ENCODE measurements at places on chromosomes 2 and 18.

DNA sequence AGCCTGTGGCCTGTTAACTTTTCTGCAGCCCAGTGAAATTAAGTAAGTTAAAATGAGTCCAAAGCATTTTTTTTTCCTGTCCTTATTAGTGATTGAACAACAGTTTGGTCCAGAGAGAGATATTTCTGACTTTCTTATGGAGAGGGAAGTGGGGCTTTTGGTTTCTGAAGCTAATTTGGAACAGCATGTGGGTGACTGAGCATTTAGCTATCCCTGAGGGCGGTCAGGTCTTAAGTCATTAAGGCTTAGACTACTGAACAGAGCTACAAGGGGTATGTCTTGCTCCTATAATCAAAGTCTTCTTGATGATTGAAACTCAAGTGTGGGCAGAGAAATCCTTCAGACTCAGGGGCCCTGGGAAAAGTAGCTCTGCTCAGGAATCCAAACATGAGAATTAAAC is 14.0 kb downstream of the ARHGAP25 start:
- no peak for DNase-seq

- no peak for DNase-seq
These were observed 21.5 kb downstream of the GPR155 start for GRCh38 chr2:174465327-174465726.

GRCh38 chr2:205066081-205066480 is 520.8 kb downstream of the PARD3B start:
- DNase-seq, result no peak

DNA sequence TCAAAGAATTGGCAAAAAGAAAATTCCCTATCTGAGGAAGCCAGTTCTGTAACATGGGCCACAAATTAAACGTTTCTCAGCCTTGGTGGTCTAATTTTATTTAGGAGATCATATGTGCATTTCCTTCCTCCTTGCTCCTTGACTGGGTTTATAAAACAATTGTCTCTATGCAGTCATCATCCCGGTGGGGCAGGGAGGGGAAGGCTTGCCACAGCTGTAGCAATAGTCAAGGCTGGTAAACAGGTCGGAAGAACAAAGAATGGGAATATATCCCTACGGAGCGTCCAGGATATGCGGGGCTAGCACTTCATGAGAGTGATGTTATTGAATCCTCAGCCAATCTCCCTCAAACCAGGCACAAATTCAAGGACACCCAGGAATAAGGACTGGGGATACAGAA is 143.8 kb downstream of the RNF152 start:
- DNase-seq, result no peak

DNA sequence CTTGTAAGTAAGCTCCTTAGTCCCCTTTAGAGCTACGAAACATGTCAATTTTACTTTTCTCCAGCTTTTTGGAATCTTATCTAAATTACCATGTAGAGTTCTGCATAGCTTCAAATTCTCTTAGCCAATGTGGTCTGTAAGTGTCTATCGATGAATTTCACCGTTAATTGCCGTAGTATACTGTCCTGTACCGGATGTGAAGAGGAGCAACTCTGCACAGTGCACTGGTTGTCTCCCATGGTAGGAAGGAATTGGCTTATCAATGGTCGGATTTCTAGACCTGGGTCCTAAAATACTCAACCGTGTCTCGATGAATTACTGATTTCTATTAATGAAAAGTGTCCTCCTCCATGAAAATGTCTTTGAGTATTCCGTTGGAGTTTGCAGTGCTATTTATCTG is 1.9 kb downstream of the NOP58 start:
- no peak for DNase-seq

DNA sequence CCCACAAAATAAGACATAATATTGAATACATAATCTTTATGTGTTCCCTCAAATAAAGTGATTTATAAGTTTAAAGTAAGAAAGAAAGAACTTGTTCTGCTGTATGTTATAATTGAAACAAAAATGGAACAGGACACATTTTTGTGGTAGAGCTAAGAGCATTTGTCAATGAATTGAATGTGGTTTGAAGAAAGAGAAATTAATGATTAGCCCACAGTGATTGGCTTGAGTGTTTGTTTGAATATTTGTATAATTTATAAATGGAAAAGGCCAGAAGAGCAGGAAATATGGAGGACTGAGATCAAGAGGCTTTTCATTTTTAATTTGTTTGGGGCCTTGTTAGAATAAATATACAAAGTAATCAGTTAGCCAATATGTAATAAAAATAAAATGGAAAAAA is 395.1 kb upstream of the CDH19 start:
- no peak for DNase-seq

GRCh38 chr2:171772373-171772772 is 85.1 kb downstream of the DYNC1I2 start:
- no peak for DNase-seq

DNA sequence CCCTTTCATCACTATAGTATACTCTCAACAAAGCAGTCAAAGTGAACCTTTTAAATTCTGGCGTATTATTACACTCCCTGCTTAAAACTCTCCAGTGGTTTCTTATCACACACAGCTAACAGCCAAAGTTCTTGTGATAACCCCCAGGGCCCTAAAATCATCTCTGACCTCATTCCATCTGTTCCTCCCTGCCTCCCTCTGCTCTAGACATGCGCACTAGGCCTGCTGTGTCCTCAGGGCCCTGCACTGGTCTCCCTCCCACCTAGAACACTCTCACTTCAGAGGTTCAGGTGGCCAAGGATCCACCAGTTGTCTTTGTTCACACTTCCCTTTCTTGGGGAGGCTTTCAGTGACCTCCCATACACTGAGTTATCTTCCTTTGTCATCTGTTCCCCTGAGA is 603.4 kb downstream of the DSC3 start:
- DNase-seq, result no peak

GRCh38 chr18:9211955-9212354 is 75.4 kb downstream of the ANKRD12 start:
- DNase-seq, result no peak

- DNase-seq, result no peak
These were observed 119.7 kb upstream of the XIRP2 start for GRCh38 chr2:166768393-166769123.

- no peak for DNase-seq
These were observed 106.9 kb upstream of the GPC1 start for GRCh38 chr2:240328526-240328925.

DNA sequence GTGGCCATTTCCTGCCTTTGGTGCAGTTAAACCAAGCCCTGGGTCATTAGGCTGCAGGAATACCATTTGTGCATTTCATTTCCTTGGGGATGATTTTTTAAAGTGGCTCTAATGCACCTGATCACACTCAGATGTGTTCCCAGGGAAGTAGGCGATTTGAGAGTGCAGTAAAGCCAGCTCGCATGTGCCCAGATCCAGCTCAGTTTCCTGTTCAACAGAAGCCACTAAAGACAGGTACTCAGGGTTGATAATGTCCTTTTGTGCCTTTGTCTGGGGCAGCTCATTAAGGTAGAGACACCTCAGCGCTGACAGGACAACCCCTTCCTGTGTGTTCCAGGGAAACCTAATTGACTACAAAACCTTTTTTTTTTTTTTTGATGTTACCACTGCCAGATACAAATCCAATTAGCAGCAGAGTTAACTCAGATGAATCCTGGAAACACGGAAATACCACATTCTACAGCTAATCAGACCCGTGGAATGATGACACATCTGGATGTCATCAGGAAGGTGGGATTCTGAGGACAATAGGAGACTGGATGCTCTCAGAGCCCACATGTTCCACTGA is 15.2 kb upstream of the CHRNA1 start:
- no peak for DNase-seq

DNA sequence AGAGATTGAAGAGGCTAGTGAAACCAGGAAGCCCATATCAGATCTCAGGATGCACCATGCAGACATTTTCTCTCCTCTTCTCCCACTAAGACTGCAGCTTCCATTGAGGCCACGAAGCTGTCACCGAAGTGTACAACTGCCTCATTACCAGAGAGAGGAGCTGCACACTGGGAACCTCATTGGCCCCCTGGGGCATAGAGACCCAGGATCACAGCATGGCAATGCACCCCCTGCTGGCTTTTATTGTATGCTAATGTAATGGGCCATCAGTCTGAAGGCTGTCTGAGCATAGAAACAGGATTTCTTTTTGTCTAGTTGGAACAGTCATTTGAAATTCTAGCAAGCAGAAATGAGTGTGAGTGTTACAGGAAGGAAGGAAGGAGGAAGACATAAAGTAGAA is 861.6 kb upstream of the CELF4 start:
- no peak for DNase-seq

DNA sequence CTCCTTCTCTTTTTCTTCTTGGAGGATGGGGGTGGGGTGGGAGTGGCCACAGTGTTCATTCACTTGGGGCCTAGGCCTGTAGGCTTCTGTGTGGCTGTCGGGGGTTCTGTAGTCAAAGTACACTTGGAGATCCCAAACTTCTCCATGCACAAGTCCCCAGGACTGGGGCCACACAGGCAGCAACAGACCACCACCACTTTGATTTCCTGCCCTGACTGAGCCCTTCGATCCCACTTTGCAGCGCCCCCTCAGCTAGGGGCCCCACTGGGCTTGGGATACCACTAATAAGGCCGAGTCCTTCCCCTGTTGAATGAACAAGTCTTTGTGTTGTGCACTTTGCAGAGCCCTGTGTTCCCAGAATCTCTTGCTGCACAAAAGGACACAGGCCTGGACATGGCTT is 5.5 kb upstream of the TEX51 start:
- DNase-seq, result no peak

DNA sequence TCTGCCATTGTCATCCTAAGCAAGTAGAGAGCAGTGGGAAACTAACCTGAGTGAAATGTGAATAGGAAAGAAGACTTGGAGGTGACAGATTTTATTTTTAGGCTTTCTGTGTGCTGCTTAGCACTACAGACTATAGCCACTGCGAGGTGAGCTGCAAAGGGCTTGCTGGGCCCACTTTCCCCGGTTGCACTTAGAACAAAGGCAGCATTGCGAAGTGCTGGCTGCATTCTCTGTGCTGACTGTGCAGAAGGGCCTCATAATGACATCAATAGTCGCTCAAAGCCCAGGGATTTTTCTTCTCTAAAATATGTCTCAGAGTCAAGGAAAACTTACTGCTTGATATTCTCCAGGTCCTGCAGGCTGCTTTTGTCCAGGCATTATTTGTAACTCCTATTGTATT is 592.1 kb downstream of the TDRD15 start:
- no peak for DNase-seq

- DNase-seq, result no peak
These were observed 27.4 kb upstream of the MRO start for GRCh38 chr18:50847192-50847591.

- no peak for DNase-seq
These were observed 5.4 kb upstream of the NCKAP5 start for GRCh38 chr2:133573491-133574162.

DNA sequence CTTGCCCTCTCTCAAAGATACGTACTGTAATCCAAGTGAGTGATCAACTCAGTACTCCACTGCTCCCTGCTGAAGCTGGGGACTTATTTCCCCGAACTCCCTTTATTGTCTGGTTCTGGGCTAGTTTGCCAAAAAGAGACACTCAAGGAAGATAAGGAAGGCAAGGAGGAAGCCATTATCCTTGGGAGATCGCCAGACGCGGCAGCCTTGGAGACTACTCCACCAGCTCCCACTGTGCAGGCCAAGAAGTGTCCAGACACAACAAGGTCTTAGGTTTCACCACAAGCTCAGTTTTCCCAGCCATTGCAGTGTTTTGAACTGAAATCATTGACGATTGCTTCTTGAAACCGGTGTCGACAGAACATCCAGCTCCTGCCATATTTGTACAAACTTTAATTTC is 439.6 kb upstream of the UBE2E3 start:
- no peak for DNase-seq

GRCh38 chr18:55743133-55743532 is 155.1 kb upstream of the TCF4 start:
- DNase-seq, result no peak

DNA sequence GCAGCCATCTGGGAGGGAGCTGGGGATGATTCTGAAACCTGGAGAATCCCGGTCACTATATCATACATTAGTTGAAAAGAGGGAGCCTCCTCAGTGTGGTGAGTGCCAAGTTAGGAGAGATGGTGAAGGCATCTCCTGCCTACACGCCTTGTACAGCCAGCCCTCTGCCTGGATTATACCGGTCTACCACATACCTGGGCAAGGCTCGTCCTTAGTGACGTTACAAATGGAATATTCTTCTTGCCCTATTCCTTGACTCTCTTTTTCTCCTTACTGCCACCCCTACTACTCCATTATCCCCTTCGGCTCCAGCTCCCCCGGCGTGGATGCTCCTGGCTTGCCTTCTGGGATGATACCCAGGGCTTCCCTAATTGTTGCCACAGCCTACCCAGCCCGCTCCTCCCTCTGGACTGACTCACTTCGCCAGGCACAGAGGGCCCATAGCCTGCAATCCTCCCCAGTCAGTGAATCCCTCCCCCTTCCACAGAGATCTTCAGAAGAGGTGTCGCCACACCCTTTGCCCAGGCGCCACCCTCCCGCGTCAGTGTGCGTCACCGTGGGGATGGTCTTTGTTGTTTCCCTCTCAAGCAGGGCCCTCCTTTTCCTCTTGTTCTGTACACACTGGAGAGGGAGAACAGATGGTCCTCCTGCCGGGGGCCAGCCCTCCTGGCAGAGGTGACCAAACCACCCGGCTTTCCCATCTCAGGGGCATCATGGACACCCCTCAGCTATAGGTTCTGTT is 115.2 kb upstream of the EPAS1 start:
- DNase-seq, result no peak

DNA sequence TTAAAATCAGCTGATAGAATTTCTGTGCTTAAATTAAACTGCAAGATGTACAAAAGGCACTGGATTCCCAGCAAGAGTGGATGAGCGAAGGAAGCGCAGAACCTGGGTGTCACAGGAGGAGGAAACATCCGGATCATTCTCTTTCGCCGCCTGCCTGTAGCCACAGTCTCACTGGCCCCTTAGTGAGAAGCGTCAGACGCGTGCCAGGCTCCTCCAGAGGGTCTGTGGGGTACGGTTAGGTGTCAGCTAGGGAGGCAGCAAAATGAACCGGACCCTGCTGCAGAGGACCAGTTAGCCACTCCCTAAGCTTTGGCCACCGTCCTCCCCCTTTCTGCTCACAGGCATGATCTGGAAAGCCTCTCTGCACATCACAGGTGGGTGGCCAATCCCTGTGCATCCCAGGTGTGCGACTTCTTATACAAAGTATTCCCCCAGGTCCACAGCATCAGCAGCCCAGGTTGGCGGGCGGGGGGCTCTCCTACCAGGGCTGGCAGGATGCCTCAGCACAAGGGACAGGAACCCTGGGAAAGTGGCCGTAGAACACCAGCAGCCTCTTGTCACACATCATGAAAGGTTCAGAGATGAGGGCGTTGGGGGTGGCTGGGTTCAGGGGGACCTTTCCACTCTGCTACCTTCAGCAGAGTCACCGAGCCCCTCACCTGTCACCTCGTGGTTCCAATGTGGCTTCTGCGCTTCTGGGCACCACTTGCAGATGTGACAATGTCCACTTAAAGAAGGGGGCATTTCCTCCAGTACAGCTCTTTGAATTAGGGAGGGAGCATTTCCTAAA is 61.1 kb upstream of the SLC66A3 start:
- no peak for DNase-seq

GRCh38 chr2:45843136-45843535 is 191.7 kb downstream of the PRKCE start:
- DNase-seq, result no peak

GRCh38 chr2:62586981-62587380 is 81.0 kb upstream of the TMEM17 start:
- DNase-seq, result no peak

Data from esophagus squamous epithelium (tissue), 5 donors.